ENCODE measurements at places on chromosomes 5 and 9. TPM values are rescaled to one million over a fixed set of nuclear protein-coding genes. Genes with fewer than 3 reads are reported as not detected.

TMC1 gene
- total RNA-seq, result not detected

PFN3 gene
- not detected for total RNA-seq

DNA sequence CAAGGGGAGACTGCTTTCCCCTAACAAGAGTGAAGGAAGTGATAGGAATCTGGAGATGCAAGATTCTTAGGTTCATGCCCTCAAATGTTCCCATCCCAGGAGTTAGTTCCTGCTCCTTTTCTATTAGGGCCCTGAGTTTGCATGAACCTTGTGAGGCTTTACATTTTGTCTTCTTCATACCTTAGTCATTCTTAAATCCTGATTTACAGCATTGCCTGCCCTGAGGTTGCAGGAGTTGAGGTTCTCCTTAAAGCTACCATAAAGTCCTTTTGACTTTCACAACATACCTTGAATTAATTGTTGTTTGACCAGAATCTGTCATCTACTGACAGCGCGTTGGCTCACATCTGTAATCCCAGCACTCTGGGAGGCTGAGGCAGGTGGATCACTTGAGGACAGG lies 151.5 kb upstream of the ABCA1 start:
- no peak overlapping the region for H3K4me3 ChIP-seq
- no peaks in the 10 kb centered on the region for H3K36me3 ChIP-seq
- H3K27ac ChIP-seq, result no peak overlapping the region
- no peak for DNase-seq
- H3K27me3 ChIP-seq, result no peaks in the 10 kb centered on the region
- no peaks in the 10 kb centered on the region for H3K4me1 ChIP-seq

- no peak overlapping the region for H3K27ac ChIP-seq
- H3K4me1 ChIP-seq, result peaks cover 57% of the 10 kb centered on the region
- no peak overlapping the region for H3K4me3 ChIP-seq
- peaks cover 11% of the 10 kb centered on the region for H3K36me3 ChIP-seq
- DNase-seq, result no peak
Observed at GRCh38 chr5:131382407-131383395, 118.8 kb downstream of the CDC42SE2 start.

GRCh38 chr5:135013445-135013844 lies 20.6 kb downstream of the PITX1 start:
- no peaks in the 10 kb centered on the region for H3K36me3 ChIP-seq
- DNase-seq, result no peak
- H3K4me1 ChIP-seq, result no peaks in the 10 kb centered on the region
- no peak overlapping the region for H3K4me3 ChIP-seq

DNA sequence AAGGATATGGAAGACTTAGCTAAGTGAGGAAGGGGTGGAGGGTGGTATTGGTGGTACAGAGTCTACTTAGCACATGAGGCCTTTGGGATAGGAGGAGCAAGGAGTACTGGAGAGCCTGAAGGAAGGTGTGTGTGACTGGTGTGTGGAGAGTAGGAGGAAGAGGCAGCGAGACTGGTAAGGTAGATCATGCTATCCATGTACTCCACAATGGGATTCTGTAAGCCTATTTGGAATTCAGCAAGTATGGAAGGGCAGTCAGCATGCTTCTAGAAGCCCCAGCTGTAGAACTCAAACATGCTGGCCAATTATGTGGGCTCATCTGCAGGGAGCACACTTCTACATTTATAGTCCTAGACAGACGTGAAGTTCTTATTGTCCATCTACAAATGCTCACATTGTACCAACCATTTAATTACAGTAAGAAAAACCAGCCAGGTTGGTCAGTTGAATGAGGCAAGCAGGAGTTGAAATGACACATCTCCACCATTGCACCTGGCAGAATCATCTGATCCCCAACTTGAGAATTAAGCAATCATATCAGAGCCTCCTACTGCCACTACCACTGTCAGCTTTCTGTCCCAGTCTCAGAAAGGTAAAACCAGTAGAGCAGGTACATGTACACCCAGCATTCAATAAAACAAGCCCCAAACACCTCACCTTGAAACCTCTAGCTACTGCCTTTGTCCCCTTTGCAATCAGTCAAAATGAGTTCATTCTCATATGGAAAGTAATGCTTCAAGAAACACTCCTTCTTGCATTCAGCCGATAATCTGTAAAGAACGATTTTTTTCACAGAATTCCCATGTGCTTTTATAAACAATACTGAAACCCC lies 60.9 kb upstream of the GLRX start:
- no peaks in the 10 kb centered on the region for H3K4me1 ChIP-seq
- no peaks in the 10 kb centered on the region for H3K27me3 ChIP-seq
- H3K27ac ChIP-seq, result no peak overlapping the region
- H3K4me3 ChIP-seq, result no peak overlapping the region
- peaks cover 8% of the 10 kb centered on the region for H3K36me3 ChIP-seq

DNA sequence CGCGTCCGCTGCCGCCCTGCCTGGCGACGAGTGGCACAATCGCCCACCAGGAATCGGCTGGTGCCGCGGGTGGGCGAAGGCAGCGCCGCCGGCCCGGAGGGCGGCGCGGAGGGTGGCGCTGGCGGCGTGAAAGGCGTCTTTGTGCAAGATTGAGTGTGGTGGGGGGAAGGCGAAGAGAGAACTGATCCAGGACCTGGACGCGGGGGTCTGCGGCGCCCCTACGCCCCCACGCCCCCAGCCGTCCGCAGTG lies 4.6 kb upstream of the RGMB start:
- peak; percentile 46 for DNase-seq
- peaks cover 6% of the 10 kb centered on the region for H3K27me3 ChIP-seq
- no peak overlapping the region for H3K27ac ChIP-seq
- H3K4me3 ChIP-seq, result peak overlapping the region; percentile 74

DNA sequence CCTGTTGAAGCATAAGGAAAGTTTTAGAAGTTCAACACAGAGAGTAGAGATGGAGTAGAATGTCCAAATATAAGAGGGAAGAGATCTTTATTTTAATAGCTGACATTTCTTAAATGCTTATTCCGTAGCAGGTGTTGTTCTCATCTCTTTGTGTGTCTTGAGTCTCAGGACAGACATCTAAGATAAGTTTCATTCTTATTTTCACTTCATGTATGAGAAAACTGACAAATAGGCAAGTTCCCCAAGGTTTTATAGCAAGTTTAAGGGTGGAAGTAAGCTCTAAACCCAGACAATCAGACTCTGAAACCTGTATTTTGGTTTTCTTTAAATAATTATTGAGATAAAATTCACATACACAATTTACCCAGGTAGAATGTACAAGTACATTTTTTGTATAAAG lies 228.4 kb upstream of the PPP1R2B start:
- no peaks in the 10 kb centered on the region for H3K27me3 ChIP-seq
- no peaks in the 10 kb centered on the region for H3K36me3 ChIP-seq
- no peaks in the 10 kb centered on the region for H3K4me1 ChIP-seq

Measured in lower lobe of right lung (tissue), 2 donors.